ENCODE measurements at places on chromosomes 12 and 14.

GRCh38 chr12:59085690-59086089, 165.4 kb upstream of the LRIG3 start:
- DNase-seq: peak; percentile 32

DNA sequence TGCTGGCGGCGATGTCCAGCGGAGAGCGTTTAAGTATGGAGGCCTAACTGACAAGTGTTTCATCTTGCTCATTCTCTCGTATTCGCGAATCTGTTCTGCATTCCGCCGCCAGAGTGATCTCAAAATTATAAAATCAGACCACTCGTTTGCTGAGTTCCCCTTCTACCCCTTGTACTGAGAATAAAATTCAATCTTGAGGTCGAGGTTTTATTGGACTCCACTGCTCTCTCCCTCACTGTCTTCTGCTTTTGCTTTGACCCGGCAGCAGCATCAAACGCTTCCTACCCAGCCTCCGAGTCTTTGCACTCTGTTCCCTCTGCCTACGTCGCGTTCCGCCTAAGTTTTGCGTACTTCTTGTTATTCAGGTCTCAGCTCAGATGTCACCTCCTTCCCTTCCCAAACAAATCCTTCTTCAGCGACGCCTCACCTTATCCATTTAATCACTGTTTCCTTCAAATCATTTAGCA, 462 bp downstream of the KNTC1 start:
- DNase-seq: peak; percentile 29

- DNase-seq: no peak
Observed at GRCh38 chr12:1322821-1323220, 271.6 kb downstream of the FBXL14 start.

- DNase-seq: no peak
Observed at GRCh38 chr14:97143011-97143410, 345.8 kb downstream of the VRK1 start.

DNA sequence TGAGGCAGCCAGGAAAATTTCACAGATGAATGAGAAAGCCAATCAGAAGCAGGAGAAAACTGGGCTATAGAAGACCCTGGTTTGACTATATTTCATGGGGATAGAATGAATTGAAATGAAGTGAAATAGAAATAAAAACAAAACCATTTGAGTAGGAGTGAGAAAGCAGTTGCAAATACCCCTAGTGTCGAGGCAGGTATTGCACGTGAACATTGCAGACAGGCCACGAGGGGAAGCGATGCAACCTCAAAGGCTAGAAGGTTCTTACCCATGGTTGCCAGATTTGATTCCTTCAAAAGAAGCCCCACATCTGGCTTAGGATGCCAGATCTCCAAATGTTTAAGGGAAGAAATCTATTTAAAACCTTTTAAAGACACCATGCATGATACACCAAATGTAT, 648.9 kb downstream of the VRK1 start:
- no peak for DNase-seq

- peak; percentile 46 for DNase-seq
Observed at GRCh38 chr12:94586589-94587259, 63.6 kb downstream of the TMCC3 start.

- peak; percentile 35 for DNase-seq
Observed at GRCh38 chr14:104688505-104689108, 811 bp upstream of the INF2 start.

GRCh38 chr12:99861731-99862130, 123.0 kb downstream of the ANKS1B start:
- DNase-seq: no peak

GRCh38 chr12:98423963-98424362, 91.4 kb upstream of the TMPO start:
- no peak for DNase-seq

DNA sequence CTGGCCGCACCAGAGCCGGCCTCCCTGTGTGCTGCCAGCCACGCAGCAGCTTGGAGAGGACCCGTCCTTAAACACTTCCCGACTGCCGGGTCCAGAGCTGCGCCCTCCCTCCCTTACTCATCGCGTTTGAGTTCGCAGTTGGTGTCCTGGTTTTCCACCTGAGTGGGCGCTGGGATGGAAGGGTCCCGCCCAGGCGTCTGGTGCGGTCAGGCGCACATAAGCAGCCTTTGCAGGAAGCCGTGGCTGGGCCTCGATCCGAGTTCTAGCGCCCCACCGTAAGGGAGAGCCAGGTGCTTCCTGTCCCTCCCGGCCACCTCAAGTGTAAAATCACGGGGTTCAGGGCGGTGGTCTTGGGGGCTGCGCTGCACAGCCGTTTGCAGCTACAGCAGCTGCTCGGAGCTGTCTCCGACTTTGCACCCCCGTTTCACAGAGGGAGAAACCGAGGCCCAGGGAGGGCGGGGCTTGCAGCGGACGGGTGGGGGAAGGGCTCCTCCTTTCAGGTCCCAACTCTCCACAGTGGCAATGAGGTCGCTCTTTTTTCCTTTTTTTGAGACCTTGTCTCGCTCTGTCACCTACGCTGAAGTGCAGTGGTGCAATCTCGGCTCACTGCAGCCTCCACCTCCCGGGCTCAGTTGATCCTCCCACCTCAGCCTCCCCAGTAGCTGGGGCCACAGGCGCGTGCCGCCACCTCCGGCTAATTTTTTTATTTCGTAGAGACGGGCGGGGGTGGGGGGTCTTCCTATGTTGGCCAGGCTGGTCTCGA, 51.3 kb downstream of the LRCOL1 start:
- DNase-seq: no peak

DNA sequence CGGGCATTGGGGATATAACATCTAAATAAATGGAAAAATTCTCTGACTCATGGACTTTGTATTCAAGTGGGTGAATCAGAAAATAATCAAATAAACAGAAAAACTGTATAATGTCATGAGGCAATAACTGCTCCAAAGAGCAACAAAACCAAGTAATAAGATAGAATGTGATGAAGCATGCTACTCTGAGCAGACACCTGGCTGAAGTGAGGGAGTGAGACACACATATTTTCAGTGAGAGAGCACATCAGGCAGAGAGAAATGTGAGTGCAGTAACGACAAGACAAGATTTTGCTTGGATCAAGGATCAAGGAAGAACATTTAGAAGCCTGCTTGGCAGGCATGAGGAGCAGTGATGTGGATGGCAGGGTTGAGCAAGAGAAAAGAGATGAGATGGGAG, 75.8 kb upstream of the CCDC91 start:
- DNase-seq: peak; percentile 6

GRCh38 chr12:50240096-50240791, 43.1 kb downstream of the LIMA1 start:
- no peak for DNase-seq

DNA sequence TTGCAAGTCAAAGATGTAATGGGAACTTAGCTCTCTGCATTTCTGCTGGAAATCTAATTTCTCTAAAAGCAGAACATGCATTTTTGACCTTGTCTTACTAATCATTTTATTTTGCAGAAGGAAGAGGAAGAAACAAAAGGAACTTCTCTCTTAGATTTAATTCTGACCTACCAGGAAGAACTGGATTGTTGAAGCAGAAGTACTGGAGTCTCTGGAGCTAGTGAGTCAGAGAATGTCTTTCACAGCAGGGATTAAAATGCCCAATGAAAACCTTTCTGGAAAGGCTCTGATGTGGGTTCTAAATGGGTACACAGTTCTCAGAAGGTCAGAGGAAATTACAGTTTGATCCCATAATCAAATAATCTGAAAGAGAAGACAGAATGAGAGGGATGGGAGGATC, 70.8 kb upstream of the GNG2 start:
- no peak for DNase-seq

GRCh38 chr12:118922405-118922804, 58.9 kb upstream of the SRRM4 start:
- no peak for DNase-seq

GRCh38 chr14:23079716-23080115, 15.2 kb downstream of the ACIN1 start:
- no peak for DNase-seq

- no peak for DNase-seq
Observed at GRCh38 chr12:49000346-49000745, 1.2 kb upstream of the DDN start.

GRCh38 chr12:4483885-4484823, 38.5 kb upstream of the FGF6 start:
- no peak for DNase-seq

- no peak for DNase-seq
Observed at GRCh38 chr12:50914872-50915484, 37.4 kb upstream of the HIGD1C start.

DNA sequence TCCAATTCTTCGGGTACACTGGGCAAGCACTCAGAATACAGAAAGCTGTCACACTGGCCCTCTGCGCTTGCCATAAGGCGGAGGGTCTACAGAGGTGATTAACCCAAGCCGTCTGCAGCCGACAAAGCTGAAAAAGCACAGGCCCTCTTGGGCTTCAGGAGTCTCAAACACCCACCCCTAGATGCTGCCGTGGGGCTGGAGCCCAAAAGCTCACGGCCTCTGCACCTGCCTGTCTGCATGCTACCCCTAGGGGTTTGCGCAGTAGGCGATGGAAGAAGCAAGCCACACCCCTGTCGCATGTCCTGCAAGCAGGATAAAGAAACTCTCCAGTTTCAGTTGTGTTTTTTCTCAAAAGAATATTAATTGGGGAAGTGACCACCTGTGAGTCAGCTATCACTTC, 118.8 kb upstream of the PLEKHA5 start:
- DNase-seq: no peak

- DNase-seq: no peak
Observed at GRCh38 chr14:31660191-31660590, 99.0 kb downstream of the NUBPL start.

DNA sequence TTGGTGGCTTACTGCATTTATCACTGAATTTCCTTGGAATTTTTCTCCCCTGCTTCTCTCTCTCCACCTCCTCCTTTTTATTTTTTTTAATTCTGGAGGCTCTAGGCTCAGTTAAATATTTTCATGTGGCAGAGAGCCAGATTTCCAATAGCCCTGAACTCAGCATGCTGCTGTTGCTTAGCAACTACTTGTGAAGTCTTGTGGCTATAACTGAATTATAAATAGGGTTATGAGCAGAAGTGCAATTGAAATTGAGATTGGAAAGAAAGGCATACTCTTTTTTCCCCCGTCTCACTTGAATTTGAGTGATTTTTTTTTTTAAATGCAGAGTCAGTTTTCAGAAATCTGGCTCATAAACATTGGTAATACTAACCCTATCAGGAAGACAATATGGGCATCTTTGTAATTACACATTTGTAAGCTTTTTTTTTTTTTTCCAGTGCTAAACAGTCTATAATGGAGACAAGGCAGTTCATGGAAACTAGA, 38.3 kb downstream of the ATF7IP start:
- peak; percentile 88 for DNase-seq

DNA sequence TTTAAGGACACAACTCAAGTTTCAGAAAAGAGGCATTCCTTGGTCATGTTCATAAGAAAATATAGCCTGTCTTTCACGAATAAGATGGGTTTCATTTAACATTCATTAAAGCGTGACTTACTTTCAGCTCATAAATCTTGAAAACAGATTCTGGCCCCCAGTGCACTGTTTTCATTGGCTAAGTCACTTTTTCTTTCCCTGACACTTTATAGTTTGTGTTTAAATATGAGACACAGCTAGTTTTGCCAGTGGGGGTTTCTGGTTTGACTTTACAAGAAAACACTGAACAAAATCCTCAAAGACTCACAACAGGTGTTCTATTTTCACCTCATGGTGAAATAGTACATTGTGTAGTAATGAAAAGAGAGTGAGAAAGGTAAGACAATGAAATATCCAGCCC, 65.9 kb downstream of the PHLDA1 start:
- no peak for DNase-seq

DNA sequence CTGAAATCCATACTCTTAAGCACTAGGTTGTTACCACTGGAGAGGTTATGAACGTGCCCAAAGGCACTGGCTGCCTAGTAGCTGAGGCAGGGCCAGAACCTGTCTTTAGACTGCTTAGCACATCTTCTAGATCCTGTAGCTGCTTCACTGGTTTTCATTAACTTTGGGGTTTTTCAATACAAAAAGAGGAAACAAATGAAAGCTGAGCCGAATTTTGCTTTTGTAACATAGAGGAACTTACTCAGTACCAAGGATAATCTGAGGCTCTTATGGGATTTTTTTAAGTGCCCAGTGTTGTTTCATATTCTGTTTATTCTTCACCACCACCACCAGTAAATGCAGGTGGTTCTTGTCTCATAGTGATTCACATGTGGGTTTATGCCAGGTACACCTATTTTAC, 396.1 kb downstream of the RAD51B start:
- no peak for DNase-seq

DNA sequence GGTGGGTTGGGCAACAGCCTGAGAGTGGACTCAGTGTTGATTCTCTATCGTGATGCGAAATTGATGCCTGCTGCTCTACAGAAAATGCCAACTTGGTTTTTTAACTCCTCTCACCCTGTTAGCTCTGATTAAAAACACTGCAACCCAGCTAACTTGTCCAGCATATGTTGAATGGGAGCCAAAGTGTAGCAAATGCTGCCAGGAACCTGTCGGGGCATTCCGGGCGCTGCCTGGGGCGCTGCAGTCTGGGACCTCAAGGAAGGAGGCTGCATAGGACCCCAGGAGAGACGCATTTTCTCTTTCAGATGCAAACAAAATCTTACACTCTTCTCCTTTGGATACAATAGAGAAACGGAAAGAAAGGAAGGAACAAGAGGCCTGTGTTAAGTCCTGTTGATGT, 3.9 kb downstream of the B3GNT4 start:
- no peak for DNase-seq

GRCh38 chr14:33342299-33342974, 403.8 kb downstream of the NPAS3 start:
- no peak for DNase-seq

DNA sequence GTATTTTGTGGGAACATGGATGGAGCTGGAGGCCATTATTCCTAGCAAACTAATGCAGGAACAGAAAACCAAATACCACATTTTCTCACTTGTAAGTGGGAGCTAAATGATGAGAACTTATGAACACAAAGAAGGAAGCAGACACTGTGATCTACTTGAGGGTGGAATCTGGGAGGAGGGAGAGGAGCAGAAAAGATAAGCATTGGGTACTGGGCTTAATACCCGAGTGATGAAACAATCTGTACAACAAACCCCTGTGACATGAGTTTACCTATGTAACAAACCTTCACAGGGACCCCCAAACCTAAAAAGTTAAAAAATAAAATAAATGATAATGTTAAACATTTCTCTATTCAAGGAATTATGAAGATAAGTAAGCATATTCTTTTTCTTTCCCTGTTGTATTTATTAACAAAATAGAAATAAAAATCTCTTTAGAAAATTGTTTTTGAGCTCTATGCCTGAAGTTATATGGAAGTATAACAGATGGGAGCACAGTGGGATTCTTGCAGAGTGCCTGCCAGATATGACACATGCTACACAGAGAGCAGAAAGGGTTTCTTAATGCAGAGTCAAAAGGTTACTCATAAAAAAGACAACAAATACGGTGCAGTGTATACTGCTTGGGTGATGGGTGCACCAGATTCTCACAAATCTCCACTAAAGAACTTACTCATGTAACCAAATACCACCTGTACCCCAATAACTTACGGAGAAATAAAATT, 52.0 kb upstream of the SYNE2 start:
- DNase-seq: peak; percentile 17

GRCh38 chr12:124044809-124045321, 71.8 kb downstream of the ZNF664 start:
- DNase-seq: no peak

DNA sequence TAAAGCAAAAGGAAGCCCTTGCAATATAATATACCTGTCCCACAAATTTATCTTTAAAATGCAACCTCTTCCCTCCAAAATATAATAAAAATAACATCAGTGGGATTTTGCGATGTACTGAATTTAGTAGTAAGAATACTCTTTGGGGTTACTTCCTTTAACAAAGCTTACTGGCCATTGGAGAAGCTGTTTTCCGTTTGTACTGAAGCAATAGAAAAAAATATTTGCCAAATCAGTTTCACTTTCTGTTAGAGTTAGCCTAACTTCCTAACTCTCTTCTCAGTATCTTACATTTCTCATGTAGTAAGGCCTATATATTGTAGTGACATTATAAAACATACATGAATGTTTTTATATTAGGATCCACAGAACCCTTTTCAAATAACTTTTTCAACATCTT, 3.7 kb downstream of the MAX start:
- peak; percentile 60 for DNase-seq
